Fibroblast of the conjunctiva (primary cell): ENCODE measurements at places on chromosomes 16 and 17.

- DNase-seq = no peak
These were observed 782 bp downstream of the FAM83G start for GRCh38 chr17:19003543-19004420.

DNA sequence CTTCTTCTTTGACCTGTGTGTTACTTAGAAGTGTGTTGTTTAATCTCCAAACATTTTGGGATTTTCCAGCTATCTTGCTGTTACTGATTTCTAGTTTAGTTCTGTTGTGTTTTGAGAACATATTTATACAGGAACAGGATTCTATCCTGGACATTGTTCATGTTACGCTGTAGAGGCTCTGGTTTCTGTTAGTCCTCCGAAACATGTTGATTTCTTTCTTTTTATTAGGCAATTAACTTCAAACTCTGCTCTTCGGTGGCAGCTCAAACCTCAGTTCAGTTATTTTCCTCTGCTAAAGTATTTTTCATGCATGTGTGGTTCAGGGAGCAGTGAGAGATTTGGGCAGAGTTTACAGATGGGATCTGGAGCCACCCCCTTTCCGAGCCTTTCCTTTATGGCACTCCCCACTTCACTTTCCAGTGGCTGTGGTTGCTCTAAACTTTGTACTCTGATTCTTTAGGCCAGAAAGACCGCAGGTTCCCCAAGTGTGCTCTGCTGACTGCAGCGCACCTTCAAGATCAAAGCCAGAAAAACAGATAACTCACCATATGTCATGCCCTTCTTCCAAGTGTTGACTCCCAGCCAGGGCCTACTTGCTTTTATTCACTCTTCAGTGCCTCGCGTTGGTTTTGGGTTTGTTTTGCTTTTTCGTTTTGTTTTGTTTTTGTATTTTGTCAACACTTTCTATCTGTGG, 77.6 kb upstream of the KSR1 start:
- DNase-seq = no peak

GRCh38 chr17:64787921-64788271, 125.8 kb upstream of the SMURF2 start:
- DNase-seq = no peak

GRCh38 chr16:75029854-75030253, 31.0 kb downstream of the ZNRF1 start:
- DNase-seq = no peak

- no peak for DNase-seq
These were observed 17.6 kb upstream of the PHF12 start for GRCh38 chr17:28968914-28969295.

DNA sequence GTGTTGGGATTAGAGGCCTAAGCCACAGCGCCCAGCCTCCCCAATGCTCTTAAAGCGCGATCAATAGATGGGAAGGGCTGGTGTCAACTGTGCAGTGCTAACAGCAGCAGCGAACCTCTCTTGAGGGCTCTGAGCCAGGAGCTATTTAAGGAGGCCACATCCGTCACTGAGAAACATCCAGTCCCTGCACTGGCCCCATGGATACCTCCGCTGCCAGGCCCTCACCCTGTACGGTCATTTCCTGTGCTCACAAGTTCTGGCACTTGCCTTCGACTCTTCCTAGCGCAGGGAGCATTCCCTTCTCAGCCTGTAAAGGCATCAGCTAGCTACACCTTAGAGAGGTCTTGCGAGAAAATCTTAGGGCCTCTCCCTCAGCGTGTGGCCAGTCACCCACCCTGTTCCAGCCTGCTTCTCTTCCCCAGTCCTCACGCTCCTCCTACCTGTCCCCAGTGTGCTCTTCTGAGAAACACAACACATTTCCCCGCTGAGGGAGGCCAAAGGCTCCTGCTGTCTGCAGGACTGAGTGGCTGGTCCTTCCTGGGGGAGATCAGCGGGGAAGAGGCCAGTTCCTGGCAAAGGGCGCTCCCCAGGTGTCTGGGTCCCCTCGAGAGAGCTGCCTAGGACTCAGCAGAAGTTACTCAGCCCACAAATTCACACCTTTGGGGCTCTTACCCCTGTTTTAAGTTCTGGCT, 28.6 kb downstream of the GTF3C1 start:
- DNase-seq = no peak

- DNase-seq = no peak
These were observed 37.5 kb downstream of the ADCY7 start for GRCh38 chr16:50303605-50304466.

GRCh38 chr16:73447846-73448245, 399.9 kb upstream of the ZFHX3 start:
- DNase-seq = no peak

- DNase-seq = no peak
These were observed 30.6 kb downstream of the CDRT15 start for GRCh38 chr17:14205992-14206461.

DNA sequence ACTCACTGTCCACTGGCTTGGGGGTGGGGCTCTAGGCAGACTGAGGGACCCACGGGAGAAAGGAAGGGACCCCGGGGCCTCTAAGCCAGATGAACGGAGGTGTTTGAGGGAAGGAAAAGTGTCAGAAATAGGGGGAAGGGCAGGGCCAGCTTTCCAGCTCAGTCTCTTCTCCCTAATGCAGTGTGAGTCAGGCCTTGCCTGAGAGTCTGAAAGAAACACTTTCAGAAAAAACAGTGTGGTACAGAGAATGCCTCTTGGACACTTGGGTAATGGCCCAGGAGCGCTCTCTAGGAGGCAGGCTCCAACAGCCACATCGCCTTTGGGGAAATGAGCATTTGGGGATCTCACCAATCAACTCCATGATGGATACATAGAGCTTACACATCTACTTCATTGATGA, 46.9 kb downstream of the NDEL1 start:
- DNase-seq = no peak

- no peak for DNase-seq
These were observed 78.1 kb downstream of the TUBD1 start for GRCh38 chr17:59814685-59815084.

- no peak for DNase-seq
These were observed at the start of gene CENPV for GRCh38 chr17:16353317-16354174. CENPV (minus strand) TSS chr17:16353469; CDS start chr17:16353436, 33 bp downstream.

GRCh38 chr16:3029491-3030221, 5.8 kb downstream of the THOC6 start:
- no peak for DNase-seq

DNA sequence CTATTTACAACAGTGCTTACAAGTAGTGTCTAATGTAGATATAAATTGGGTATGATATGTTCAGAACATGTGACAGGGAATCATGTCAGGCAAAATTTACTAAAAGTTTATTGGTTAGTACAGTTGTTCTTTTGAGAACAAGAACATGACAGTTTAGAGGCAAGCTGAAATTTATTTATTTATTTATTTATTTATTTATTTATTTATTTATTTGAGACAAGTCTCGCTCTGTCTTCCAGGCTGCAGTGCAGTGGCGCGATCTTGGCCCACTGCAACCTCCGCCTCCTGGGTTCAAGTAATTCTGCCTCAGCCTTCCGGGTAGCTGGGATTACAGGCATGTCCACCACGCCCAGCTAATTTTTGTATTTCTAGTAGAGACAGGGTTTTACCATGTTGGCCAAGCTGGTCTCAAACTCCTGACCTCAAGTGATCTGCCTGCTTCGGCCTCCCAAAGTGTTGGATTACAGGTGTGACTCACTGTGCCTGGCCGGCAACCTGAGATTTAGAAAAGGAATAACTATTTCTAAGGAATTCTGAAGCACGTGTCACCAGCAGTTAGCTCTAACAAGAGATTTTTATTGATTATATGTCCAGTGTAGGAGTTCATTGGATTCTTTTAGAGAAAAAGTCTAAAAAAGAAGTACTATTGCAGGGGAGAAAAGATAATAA, 24.9 kb downstream of the MRTFB start:
- no peak for DNase-seq

DNA sequence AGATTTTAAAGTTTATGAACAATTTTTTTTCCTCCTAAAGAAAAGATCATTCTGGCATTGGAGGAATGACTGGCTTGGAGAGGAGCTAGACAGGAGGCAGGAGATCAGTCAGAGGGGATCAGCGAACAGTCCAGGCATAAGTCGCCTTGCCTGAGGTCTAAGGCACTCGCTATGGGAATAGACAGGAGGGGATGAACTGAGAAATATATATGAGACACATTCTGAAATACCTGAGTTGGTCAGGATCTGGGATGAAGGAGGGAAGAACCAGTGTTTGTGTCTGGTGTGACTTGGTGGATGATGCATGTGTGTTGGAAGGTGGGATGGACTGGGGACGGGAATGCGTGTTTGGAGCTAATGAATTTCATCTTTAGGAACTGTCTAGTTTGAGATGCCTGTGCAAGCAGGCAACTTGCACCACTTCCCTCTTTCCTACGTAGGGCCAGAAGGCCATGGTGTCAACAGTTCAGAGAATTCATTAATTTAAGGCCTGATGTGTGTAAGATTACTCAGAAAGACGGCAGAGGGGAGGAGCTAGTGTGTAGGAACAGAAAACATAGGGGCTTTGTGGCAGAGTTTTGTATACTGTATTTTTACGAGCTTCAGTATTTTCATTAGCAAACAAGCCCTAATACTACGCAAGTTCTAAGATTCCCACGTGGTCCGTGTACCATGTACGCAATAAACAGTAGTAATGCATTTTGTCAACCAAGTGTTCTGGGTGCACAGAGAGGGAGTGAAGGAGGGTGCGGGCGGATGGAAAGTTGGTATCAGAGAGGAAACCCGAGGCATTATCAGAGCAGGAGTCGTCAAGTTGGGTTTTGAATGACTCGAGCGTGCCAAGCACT, 825 bp downstream of the HEATR6 start:
- no peak for DNase-seq

GRCh38 chr16:87679593-87680271, 77.4 kb downstream of the JPH3 start:
- no peak for DNase-seq

- DNase-seq = no peak
These were observed 180.8 kb downstream of the RBFOX1 start for GRCh38 chr16:7513429-7513828.

GRCh38 chr16:67893743-67894399, 817 bp downstream of the PSKH1 start:
- no peak for DNase-seq

DNA sequence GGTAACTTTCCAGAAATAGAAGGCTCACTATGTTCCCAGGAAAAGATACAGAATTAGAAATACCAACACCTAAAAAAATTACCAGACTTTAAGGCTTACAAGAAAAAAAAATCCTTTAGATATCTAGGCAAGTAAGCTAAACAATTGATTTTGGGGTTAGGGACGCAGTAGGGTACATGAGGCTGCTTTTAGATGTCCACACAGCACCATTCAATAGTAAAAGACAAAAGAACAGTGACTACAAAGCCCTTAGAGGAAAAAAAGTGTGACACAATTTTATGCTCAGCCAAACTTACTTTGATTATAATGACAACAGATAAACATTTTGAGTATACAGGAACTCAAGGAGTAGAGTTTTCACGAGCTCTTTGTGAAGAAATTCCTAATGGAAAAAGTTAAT, 29.9 kb downstream of the METTL16 start:
- no peak for DNase-seq

DNA sequence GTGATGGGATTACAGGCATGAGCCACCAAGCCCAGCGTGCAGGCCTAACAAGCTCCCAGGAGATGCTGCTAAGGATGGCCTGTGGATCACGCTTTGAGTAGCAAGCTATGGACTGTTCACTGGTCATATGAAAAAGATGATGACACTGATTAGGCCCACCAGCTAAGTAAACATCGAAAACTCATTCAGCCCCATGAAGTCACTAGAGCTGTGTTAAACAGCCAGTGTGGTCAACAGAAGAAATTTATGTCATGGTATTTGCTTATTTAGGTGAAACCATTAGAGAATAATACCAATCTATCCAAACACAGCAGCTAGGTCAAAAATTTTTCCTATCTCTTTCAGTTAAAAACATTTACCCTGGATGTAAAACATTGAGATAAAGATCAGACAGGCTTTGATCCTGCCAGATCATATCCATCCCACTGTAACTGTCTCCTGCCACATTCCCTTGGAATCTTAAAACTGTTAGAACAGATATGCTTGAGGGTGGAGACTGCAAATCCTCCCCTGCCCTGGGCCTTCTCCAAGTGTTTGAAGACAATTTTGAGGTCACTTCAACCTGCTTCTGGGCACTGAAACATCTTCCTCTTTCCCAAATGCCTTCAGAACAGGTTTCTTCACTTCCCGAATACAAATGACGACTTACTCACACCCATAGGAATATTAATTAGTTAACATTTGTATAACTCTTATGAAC, 30.9 kb downstream of the HOXB1 start:
- no peak for DNase-seq

DNA sequence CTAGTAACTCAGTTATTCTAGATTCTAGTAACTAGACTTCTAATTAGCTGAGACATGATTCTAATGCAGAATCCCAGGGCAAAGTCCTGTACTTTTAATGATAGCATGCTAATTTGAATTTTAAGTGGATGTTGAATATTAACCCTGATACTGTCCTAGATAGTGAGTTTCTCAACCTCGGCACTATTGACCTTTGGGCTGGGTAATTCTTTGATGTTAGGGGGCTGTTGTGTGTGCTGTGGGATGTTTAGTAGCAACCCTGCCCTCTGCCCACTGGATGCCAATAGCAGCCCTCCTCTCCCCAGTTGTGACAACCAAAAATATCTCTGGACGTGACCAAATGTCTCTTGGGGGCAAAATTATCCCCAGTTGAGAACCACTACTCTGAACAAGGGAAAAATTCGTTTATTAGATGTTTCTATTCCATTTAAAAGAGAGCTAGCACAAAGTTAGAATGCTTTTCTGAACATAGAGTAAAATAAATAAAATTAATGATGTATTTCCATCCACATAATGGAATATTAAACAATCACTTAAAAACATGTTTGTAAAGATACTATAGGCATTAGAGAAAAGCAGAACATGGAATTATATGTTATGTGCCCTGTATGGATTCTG, 30.2 kb downstream of the SALL1 start:
- DNase-seq = no peak

GRCh38 chr17:48634493-48635208, 8.5 kb upstream of the HOXB9 start:
- DNase-seq = no peak

GRCh38 chr16:89562939-89563338, 2.5 kb downstream of the RPL13 start:
- DNase-seq = no peak

GRCh38 chr16:77758508-77758907, 29.9 kb upstream of the VAT1L start:
- no peak for DNase-seq

- no peak for DNase-seq
These were observed 212.8 kb downstream of the MSI2 start for GRCh38 chr17:57468932-57469775.

DNA sequence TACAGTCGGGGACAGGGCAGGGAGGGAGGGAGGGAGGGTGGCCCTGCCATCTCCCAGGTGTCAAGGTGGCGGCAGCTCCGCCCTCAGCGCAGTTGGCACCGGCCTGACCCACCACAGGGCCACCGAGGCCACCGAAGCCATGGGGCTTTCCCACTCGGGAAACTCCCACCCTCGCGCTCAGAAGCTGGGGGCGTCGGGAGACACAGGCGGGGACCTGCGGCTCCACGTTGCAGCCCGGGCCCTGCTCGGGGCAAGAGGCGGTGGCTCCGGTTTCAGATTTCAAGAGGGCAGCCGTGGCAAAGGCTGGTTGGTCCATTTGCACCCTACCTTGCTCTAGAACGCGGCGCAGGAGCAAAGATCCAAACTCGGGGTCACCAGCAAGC, 544 bp downstream of the CYB561 start:
- no peak for DNase-seq

- DNase-seq = no peak
These were observed 1.4 kb downstream of the MEIOB start for GRCh38 chr16:1870365-1871082.
